ENCODE measurements at places on chromosomes 11 and 22.

DNA sequence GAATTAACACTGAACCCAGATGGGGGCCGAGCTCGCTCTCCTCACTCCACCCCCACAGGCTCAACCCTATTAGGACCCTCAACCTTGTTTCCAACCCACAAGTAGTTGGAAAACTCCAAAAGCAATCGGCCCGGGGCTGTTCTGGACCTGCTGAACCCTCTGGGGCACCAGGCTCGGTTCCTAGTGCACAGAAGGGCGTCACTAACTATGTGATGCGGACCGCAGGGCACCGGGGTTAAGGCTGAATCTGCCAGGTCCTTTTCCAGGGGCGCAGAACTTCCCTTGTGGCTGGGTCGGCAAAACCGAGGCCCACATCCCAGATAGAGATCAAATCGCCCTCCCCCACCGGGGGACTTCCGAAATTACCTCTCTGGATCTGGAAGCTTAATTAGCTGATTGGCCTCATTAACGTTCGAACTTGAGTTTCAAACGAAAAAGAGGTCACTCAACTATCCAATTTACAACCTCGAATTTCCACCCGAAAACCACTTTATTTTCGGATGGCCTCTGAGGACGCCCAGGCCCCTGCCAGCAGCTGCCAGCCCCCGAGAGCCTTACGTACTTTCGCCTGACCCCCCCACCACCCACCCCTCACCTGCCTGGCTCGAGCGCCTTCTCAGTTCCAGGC lies 1.7 kb downstream of the SHANK2 start:
- DNase-seq, result no peak
- H3K27ac ChIP-seq, result peak overlapping the region; percentile 58
- H3K4me3 ChIP-seq, result peak overlapping the region; percentile 76
- H3K27me3 ChIP-seq, result no peaks in the 10 kb centered on the region

GRCh38 chr11:16041207-16041606 lies 315.1 kb downstream of the SOX6 start:
- DNase-seq, result no peak
- no peaks in the 10 kb centered on the region for H3K27me3 ChIP-seq
- no peaks in the 10 kb centered on the region for H3K4me1 ChIP-seq
- H3K36me3 ChIP-seq, result no peaks in the 10 kb centered on the region

DNA sequence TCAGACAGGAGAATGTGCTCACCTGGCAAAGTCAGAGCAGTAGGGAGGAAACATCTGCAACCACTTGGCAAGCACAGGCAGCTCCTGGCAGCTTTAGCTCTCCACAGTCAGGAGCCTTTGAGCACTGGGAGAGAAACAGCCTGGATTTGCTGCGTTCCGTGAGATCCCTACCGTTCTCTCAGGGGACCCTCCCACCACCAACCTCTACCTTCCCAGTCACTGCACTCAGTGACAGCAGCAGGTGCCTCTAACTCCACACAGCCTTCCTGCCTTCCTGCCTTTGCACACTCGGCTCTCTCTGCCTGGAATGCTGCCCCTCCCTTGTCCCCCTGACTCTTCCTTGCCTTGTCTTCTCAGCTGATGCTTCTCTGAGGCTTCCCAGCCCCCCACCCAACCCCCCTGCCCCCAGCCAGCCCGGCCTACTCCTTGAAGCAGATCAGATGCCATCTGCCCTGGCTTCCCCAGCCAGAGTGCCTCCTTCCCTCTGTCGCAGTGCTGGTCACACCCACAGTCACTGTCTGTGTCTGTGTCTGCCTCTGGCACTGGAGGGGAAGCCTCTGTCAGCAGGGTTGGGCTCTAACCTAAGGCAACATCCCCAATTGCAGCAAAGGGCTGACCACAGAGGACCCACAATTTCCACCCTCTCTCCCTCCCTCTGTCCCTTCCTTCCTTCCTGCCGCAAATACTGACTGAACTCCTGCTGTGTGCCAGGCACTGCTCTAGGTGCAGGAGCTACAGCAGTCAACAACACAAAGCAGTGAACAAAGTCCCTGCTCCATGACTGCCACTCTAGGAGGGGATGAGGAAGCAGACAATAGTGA lies 14.9 kb upstream of the TSKU start:
- peak overlapping the region; percentile 92 for H3K27ac ChIP-seq
- no peak for DNase-seq
- H3K36me3 ChIP-seq, result no peaks in the 10 kb centered on the region
- peaks cover 73% of the 10 kb centered on the region for H3K4me1 ChIP-seq
- H3K4me3 ChIP-seq, result peak overlapping the region; percentile 27

DNA sequence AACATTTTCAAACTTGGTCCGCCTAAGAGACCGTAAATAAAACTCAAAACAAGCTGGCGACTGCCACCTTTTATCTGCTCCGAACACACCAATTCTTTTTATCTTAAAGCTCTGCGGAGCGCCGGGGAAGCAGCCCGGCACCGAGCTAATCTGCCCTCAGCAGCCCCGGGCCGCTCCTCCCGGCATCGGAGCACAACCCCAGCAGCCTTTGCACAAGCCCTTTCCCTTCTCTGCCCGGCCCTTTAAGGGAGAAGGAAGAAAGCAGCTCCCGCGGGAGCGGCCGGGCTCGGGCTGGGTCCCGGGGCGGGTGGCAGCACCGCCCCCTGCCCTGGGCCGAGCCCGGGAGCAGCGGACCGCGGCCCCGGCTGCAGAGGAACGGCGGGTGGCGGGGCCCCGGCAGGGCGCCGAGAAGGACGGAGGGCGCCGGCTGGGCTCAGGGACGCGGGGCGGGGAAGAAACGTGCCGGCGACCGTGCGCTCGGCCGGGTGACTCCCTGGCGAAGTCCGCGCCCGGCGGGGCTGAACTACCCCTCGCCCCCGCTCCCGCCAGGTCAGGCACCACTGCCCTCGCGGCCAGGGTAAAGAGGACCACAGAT lies 133.6 kb upstream of the C11orf58 start:
- peak overlapping the region; percentile 88 for H3K27ac ChIP-seq
- H3K36me3 ChIP-seq, result no peaks in the 10 kb centered on the region
- H3K4me3 ChIP-seq, result peak overlapping the region; percentile 82
- peak; percentile 81 for DNase-seq
- H3K4me1 ChIP-seq, result peaks cover 2% of the 10 kb centered on the region

DNA sequence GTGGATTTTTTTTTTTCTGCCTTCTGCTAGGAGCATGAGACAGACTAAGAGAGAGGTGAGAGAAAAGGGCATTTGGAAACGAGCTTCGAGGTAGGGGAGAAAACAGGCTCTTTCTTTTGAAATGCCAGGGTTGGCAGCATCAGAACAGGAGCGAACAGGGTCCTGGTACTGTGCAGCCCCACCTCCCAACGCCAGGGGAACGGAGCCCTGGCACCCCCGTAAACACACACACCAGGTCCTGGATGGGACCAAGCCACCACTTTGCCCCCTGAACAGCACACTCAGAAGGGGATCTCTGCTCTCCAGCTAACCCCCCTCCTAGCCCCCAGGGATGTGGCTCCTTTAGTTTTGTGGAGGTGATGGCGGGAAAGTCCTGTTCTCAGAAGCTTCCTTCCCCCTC lies 127.1 kb downstream of the CTTN start:
- no peaks in the 10 kb centered on the region for H3K4me1 ChIP-seq
- H3K36me3 ChIP-seq, result no peaks in the 10 kb centered on the region
- H3K27me3 ChIP-seq, result no peaks in the 10 kb centered on the region
- no peak overlapping the region for H3K27ac ChIP-seq
- no peak for DNase-seq

- peak overlapping the region; percentile 64 for H3K27ac ChIP-seq
- H3K27me3 ChIP-seq, result no peaks in the 10 kb centered on the region
- H3K4me3 ChIP-seq, result peak overlapping the region; percentile 65
- H3K36me3 ChIP-seq, result no peaks in the 10 kb centered on the region
Measured at GRCh38 chr11:128518493-128519207, 68.7 kb downstream of the ETS1 start.

- H3K27me3 ChIP-seq, result peaks cover 7% of the 10 kb centered on the region
- peak; percentile 30 for DNase-seq
- H3K4me1 ChIP-seq, result peaks cover 12% of the 10 kb centered on the region
- H3K27ac ChIP-seq, result no peak overlapping the region
Measured at GRCh38 chr11:31804312-31805036, 6.6 kb downstream of the PAX6 start.

DNA sequence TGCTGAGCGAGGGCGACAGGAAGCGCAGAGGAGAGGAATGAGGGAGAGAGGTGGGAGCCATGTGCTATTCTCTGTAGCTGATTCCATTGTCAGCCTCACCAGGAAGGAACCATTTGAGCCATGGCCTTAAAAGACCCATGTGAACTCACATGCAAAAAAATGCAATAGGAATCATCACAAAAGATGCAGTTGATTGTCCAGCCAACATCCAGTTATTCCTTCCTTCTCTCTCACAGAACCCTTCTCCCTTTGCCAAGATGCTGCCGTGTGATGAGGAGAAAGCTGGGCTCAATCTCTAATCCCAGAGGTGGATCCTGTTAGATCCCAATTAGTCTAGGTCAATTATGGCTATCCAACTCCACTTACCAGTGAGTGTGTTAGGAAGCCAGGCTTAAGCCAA lies 58.2 kb upstream of the RRAS2 start:
- H3K27ac ChIP-seq, result no peak overlapping the region
- no peaks in the 10 kb centered on the region for H3K4me1 ChIP-seq
- no peak for DNase-seq
- no peak overlapping the region for H3K4me3 ChIP-seq
- no peaks in the 10 kb centered on the region for H3K27me3 ChIP-seq

DNA sequence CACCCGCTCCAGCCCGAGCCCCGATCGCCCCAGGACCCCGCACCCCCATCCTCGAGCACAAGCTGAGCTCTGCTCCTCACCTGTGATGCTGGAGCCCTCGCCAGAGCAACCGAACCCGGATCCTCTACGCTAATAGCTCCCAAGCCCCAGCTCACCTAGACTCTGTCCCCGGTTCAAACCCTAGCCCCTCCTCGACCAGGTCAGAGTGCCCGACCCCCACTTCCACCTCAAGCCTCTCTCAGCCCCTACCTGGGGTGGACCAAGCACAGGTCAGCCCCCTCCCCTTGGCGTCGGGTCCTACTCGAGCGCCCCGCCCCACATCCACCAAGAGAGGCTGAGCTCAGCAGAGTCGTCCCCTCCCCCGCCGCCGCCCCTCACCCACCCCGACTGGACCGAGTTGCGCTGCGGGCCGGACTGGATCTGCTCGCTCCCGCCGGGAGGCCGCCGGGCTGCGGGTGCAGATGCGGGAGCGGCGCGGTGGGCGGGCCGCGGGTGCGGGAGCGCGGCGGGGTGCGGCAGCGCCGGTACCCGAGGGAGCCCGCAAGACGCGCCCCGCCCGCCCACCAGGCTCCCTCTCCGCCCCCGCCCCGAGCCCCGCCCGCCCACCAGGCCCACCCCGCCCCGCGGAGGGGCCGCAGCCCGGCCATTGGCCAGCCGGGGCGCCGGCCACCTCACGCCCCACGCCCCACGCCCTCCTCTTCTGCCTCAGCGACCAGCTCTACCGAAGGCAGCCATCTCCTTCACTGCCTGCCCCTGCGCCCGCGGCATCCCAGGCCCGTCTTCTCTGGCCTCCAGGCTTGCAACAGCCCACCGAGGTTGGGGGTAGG lies 577 bp upstream of the DKK3 start:
- H3K4me1 ChIP-seq, result no peaks in the 10 kb centered on the region
- peaks cover 4% of the 10 kb centered on the region for H3K27me3 ChIP-seq
- H3K36me3 ChIP-seq, result no peaks in the 10 kb centered on the region
- peak overlapping the region; percentile 31 for H3K4me3 ChIP-seq
- H3K27ac ChIP-seq, result no peak overlapping the region

DNA sequence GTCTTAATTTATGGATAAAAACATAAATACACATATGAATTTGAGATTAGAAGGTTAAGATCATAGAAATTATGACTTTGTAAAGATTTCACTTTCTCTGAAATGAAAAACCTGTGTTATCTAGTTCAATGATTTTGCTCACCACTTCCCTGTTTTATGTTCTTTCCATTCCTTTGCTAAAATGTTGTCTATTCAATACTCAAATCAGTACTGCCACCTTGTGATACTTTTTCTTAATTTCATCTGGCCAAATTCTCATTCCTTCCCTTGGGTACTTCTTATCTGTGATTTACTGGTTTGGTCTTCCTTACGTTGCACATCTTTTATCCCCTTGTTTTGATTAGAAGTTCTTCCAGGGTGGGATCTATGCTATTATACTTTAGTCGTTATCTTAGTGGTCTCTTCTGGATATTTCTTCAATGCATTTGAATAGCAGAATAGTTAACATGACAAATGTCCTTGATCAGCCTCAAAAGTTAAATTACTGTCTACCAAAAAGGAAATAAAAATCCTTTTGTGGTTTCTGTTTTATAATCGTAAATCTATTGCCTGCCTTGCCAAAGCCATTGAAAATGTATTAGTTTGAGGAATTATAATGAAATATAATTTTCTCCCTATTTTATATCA lies 197.0 kb downstream of the PGR start:
- DNase-seq, result no peak
- no peaks in the 10 kb centered on the region for H3K27me3 ChIP-seq
- H3K4me1 ChIP-seq, result no peaks in the 10 kb centered on the region
- H3K27ac ChIP-seq, result no peak overlapping the region

GRCh38 chr11:92332986-92333385 lies 108.4 kb downstream of the FAT3 start:
- no peaks in the 10 kb centered on the region for H3K27me3 ChIP-seq
- DNase-seq, result no peak
- no peak overlapping the region for H3K4me3 ChIP-seq
- no peak overlapping the region for H3K27ac ChIP-seq

- no peaks in the 10 kb centered on the region for H3K27me3 ChIP-seq
- H3K4me3 ChIP-seq, result no peak overlapping the region
Measured at GRCh38 chr11:44680982-44681597, 45.7 kb upstream of the TSPAN18 start.

DNA sequence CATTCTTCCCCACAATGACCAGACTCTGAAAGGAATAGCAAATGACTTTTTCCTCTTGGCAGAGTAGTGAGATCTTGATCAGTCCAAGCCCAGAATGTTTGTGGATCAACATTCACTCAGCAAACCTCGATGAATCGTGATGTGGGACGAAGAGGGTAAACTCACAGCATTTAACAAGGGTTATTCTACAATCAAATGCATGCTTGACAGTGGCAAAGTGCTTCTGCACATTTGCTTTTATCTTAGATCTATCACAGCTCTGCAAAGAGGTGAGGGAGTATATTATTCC lies 31.8 kb downstream of the TMPRSS5 start:
- no peaks in the 10 kb centered on the region for H3K36me3 ChIP-seq
- H3K4me1 ChIP-seq, result no peaks in the 10 kb centered on the region
- no peak overlapping the region for H3K27ac ChIP-seq
- DNase-seq, result no peak
- no peak overlapping the region for H3K4me3 ChIP-seq
- no peaks in the 10 kb centered on the region for H3K27me3 ChIP-seq

GRCh38 chr22:35984183-35985175 lies 44.1 kb downstream of the RBFOX2 start:
- no peaks in the 10 kb centered on the region for H3K27me3 ChIP-seq
- H3K4me3 ChIP-seq, result no peak overlapping the region
- H3K36me3 ChIP-seq, result no peaks in the 10 kb centered on the region

GRCh38 chr11:15885854-15886253 lies 470.5 kb downstream of the SOX6 start:
- H3K4me3 ChIP-seq, result no peak overlapping the region
- H3K4me1 ChIP-seq, result no peaks in the 10 kb centered on the region
- H3K27me3 ChIP-seq, result no peaks in the 10 kb centered on the region
- DNase-seq, result no peak
- H3K36me3 ChIP-seq, result no peaks in the 10 kb centered on the region

GRCh38 chr11:13278609-13279486 lies 1.3 kb downstream of the BMAL1 start:
- no peaks in the 10 kb centered on the region for H3K27me3 ChIP-seq
- peak overlapping the region; percentile 79 for H3K4me3 ChIP-seq
- H3K36me3 ChIP-seq, result no peaks in the 10 kb centered on the region
- no peak for DNase-seq

- H3K27ac ChIP-seq, result peak overlapping the region; percentile 67
- no peak overlapping the region for H3K4me3 ChIP-seq
- no peaks in the 10 kb centered on the region for H3K27me3 ChIP-seq
- peak; percentile 47 for DNase-seq
- H3K4me1 ChIP-seq, result peaks cover 16% of the 10 kb centered on the region
Measured at GRCh38 chr22:36873614-36874308, 13.0 kb downstream of the NCF4 start.

All from liver (tissue), 10 donors.